ENCODE measurements at places on chromosomes 5 and 9. TPM values are rescaled to one million over a fixed set of nuclear protein-coding genes. Genes with fewer than 3 reads are reported as not detected.

- DNase-seq: no peak
Measured at GRCh38 chr9:136748666-136749611, 614 bp upstream of the LCN6 start.

DNA sequence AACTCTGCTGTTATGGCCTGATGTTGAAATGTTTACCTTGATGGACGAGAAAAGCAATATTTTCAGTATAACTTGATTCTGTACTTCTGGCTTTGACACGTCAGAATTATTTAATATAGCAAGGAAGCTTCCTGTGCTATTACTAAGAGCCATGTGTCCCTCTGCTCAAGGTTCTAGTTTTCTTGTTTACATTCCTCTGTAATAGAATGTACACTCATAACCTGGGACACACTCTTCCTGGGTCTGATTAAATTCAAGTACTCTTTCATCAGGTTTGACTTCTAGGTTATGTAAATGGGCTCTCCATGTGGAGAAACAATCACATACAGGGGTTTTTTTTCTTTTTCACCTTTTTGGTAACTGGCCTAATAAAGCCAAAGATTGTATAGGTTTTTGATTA is 33.1 kb downstream of the GTF3C4 start:
- DNase-seq: no peak

- DNase-seq: no peak
Measured at GRCh38 chr5:56493766-56494165, 260.6 kb upstream of the ANKRD55 start.

- DNase-seq: peak; percentile 64
Measured at GRCh38 chr5:16936150-16936988, at the start of gene MYO10. Gene MYO10, minus strand, starts transcription at chr5:16936288. Its CDS starts 480 bp downstream, at chr5:16935808.

DNA sequence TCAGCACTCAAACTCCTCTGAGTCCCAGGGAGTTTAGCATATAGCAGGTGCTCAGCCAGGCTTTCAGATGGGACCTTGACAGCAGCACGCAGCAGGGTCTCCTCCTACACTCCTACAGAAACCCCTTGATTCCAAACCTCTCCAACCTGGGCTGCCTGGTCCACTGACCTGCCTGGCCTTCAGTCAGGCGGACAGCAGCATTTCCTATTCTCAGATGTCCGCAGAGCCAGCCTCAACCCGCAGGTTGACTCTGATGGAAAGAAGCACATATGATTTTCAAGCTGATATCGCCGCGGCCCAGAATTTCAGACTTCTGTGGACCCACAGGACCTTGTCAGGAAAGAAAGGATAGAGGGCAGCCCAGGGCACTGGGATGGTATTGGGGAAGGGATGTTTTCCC is 5.3 kb upstream of the SLC25A48 start:
- DNase-seq: no peak

DNA sequence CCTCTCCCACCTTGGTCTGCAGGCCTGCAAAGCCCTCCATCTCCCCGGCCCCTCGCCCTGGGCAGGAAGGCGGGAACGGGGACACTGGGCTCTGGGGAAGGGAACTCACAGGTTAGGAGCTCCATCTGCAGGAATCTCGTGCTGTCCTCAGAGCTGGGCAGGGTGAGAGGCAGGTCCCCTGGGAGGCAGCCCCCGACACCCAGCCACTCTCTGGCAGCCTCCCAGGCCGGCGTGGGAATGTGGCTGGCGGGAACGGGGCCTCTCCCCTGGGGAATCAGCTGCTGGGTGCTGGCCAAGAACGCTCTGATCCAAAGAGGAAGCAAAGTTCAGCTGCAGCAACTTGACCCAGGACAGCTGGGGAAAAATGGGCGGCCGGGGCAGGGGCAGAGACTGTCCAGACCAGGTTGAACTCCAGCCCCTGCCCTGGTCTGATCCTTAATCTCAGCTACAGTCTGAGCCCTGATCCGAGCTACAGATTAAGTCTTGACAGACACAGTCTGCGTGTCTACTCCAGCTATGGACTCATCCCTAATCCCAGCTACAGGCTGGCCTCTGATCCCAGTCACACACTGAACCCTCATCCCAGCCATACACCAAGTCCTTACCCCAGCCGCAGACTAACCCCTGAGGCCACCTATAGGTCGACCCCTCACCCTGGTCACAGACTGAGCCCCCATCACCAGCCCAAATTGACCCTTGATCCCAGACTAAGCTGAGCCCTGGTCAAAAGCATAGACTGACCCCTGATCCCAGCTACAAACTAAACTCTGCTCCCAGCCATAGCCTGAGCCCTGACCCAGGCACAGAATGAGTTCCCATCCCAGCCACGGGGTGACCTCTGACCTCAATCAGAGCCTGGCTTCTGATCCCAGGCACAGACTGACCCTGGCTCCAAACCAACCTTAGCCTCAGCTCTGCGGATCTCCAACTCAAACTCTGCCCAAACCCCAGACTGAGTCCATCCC is 37.3 kb upstream of the EGFL7 start:
- no peak for DNase-seq

- no peak for DNase-seq
Measured at GRCh38 chr5:180271221-180271620, 20.7 kb downstream of the MAPK9 start.

DNA sequence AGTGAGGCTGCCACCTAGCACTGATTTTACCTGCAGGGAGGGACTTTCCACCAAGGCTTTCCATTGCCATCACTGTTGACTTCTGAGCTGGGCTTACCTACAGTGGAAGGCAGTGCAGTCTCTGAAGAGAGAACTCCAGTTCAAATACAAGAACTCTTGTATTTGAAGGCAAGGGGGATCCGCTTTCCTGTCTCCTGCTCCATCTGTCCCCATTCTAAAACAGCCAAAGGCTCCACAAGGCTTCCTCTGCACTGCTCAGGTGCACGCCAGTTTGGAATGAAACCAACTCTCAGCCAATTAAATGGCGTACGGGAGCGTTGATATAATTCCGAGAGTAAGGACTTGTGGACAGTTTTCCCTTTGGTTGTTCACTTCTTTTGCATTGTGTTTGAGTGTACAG is 66.0 kb upstream of the CXCL14 start:
- no peak for DNase-seq

Gene S1PR3
- 59.8 TPM for polyA plus RNA-seq

Gene PCDHB13
- 5.4 TPM for polyA plus RNA-seq

Gene CYSTM1
- polyA plus RNA-seq: 71.4 TPM
